ENCODE measurements at places on chromosomes 13 and 19. TPM values are rescaled to one million over a fixed set of nuclear protein-coding genes. Genes with fewer than 3 reads are reported as not detected.

- H3K27me3 ChIP-seq, result no peaks in the 10 kb centered on the region
- H3K4me3 ChIP-seq, result no peak overlapping the region
- no peak for DNase-seq
- H3K4me1 ChIP-seq, result no peaks in the 10 kb centered on the region
- H3K27ac ChIP-seq, result no peak overlapping the region
Observed at GRCh38 chr13:84127597-84128128, 245.4 kb upstream of the SLITRK1 start.

DNA sequence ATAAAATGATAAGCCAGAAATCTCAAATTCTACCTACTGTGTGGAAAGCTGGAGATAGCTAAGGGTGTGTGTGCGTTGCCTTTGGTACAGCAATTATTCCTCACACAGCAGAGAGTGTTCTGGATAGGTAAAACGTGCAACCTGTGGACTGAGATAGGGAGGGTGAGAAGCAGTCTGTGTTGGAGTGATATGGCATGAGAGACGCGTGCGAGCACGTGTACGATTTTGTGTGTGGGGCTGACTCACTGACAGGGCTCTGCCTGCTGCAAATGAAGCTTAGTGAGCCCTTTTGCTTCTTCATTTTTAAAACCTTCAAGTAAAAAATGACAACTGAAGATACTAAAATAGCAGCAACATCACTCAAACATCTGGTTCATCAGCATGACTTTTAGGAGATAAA lies 35.7 kb upstream of the SLC10A2 start:
- DNase-seq, result no peak
- H3K27me3 ChIP-seq, result no peaks in the 10 kb centered on the region
- H3K4me1 ChIP-seq, result no peaks in the 10 kb centered on the region
- H3K4me3 ChIP-seq, result no peak overlapping the region
- H3K27ac ChIP-seq, result no peak overlapping the region

The WIZ gene
- total RNA-seq, result 39.1 TPM

- no peak for DNase-seq
- no peaks in the 10 kb centered on the region for H3K4me1 ChIP-seq
- H3K4me3 ChIP-seq, result no peak overlapping the region
- H3K27me3 ChIP-seq, result peaks cover 25% of the 10 kb centered on the region
- H3K36me3 ChIP-seq, result no peaks in the 10 kb centered on the region
Observed at GRCh38 chr13:24698686-24699085, 18.5 kb downstream of the ATP12A start.

The CEBPA gene
- 166 TPM for total RNA-seq

DNA sequence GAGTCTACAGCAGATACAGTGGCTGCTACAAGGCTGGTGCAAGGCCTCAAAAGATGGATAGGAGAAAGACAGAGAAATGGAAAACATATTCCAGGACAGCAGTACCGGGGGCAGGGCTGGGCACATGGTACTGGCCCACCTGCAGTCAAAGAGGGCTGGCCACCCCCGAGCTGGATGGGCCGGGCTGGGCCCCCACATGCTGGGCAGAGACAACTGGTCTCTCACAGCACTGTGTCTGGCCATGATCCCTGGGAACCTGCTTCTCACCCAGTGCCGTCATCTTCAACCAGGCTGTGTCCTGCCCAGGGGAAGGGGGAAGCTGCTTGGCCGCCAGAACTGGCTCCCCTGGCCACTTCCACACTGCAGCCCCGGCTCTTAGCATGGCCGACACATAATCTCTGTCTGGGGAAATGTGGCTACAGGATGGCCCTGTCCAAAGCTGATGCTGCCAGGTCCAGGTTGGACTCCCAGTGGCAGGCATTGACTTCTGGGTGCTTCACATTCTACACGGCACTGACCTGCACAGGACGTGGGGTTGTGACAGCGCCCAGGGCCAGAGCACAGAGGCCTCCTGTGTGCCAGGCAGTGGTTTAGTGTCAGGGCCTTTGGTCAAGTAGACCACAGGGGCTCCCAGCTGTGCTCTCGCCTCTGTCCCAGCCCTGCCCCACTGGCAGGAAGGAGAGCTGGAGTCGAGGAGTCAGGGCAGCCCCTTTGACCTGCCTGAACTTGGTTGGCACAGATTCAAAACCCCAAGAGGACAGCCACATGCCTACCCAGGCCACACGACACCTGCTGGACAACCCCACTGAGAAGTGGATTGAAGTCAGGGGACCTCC lies 21.7 kb downstream of the PEPD start:
- H3K27me3 ChIP-seq, result no peaks in the 10 kb centered on the region
- H3K4me1 ChIP-seq, result no peaks in the 10 kb centered on the region
- no peak for DNase-seq
- H3K36me3 ChIP-seq, result peaks cover 52% of the 10 kb centered on the region

Data from suprapubic skin (tissue), 4 donors.